Stimulated activated CD8-positive, alpha-beta memory T cell treated with anti-CD3 and anti-CD28 coated beads, Interleukin-15, amount 100 ng/mL, for 4 hours (primary cell): ENCODE measurements at places on chromosomes 11 and 22.

DNA sequence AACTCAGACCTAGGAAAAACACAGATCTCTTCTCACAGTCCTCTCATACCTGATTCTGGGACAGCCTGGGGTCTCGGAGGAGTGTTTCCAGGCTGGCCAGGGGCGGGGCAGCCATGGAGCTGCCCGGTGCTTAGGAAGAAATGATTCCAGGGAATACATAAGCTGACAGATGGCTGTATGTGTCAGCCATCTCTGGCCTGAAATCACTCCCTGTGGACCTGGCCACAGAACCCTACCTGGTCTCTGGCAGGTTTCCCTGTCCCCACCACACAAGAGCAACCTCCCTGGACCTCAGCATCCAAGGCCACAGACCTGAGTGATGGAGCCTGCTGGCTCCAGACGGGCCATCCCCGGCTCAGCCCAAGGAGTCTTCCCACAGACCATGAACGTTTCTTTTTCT, 10.0 kb downstream of the GGA1 start:
- DNase-seq, result no peak

DNA sequence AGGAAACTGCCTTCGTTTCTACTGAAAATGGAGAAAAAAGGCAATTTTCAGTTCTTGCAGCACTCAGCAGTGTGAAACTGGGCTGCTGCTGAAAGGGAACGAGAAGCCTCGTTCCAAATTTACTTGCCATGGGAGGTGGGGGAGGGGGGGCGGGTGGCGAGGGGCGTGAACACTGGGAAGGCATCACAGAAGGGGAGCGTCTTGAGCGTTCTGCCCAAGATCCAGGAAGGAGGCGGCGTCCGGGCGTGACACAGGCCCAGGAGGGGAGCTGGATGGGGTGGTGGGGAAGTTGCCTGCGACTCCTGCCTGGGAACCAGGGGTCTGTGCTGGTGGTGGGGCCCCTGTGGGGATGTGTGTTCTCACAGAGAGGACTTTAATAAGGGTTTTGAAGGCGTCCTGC, 213.5 kb downstream of the CTTN start:
- DNase-seq, result no peak

GRCh38 chr11:76793391-76794291, 10.5 kb downstream of the TSKU start:
- no peak for DNase-seq

DNA sequence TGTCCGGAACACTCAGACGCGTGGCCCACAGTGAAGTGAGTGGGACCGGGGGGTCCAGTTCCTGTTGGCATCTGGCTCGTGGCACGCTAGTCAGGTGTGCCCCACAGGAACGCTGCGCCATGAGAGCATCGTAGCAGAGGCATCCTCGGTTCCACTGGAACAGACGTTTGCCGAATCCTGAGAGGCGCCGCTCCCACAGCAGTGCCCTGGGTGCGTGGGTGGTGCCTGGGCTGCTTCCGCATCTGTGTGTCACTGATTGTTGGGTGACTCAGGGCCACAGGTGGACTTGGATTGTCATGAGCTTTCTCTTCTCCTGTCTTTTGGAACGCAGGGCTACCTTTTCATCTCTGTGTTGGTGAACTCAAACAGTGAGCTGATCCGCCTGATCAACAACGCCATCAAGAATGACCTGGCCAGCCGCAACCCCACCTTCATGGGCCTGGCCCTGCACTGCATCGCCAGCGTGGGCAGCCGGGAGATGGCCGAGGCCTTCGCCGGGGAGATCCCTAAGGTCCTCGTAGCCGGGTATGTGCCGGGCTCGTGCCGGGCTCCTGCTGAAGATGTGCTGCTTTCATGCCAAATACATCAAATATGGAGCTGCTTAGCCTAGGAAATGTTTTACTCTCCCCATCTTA, 46.2 kb downstream of the AP2A2 start:
- no peak for DNase-seq

DNA sequence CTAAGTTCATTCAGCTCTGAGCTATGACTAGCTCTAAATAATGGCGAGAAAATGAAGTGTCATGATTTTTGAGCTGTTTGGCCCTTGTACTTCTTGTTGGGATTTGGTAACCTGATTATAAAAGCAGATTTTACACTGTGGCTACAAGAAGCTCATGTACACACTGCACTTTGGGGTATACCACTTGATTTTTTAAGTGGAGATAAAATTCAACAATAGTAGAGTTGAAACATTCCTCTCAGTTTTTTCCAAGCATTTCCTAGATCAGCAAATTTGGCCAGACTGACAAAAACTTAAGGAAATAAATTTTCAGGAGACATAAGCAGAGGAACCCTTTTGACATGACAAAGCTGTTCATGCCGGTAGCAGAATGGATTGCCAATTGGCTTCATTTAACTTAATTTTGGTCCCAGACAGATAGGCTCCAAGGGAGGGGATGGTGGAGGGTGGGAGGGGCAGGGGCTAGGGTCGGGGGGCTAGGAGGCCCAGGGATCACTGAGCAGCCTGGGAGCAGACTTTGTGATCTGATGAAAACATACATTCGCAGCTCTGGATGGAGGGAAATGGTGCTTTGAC, 575.9 kb downstream of the METTL15 start:
- DNase-seq, result no peak

DNA sequence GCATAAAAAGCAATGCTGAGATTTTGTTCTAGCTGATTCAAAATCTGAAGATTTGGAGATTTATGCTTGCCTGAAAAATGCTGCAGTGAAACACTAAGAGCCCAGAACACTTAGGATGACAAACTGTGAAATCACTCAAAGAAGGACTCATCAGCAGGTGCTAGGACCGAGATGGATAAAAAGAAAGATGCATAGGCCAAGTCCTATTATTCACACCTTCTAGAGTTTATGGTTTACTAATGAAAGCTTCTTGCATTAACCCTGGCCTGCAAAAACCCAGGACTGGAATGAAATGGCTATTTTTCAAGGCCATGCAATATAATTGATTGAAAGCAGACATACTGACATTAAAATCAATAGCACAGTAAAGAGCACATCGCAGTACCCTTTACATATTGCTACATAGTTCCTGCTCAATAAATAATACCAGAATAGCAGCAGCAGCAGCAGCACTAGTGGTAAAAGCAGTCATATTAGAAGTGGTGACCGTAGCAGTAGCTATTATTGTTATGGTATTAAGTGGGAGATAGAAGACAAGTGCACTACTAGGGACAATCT, 161.7 kb downstream of the RAB38 start:
- DNase-seq, result no peak

- DNase-seq, result no peak
Observed at GRCh38 chr22:41883400-41883799, 31.5 kb downstream of the SHISA8 start.

- DNase-seq, result no peak
Observed at GRCh38 chr11:110857892-110858546, 145.8 kb upstream of the ARHGAP20 start.

GRCh38 chr22:37907036-37907954, 1.2 kb downstream of the MICALL1 start:
- no peak for DNase-seq

- DNase-seq, result no peak
Observed at GRCh38 chr11:134071766-134072402, 3.0 kb downstream of the JAM3 start.

DNA sequence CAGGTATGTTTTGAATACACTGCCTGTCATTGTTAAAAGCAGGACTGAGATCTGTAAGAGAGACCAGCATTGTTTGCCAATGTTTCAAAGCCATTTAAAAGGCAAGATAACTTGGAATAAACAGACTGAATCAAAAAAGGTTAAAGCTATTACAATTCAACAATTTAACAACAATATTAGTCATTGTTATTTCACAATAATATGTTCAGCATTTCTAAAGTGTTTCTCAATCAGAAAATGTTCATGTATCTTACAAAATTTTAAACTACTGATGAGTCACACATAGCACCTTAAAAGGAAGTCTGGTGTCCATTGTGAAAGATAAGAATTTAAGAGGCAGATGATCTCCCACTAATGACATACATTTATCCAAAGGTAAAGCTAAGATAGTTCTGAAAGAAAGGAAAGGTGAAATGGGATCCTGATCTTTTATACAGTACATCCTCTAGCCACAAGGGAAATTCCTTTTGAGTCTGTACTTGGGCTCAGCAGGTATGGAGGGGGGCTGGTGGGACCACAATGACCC, 79.7 kb downstream of the MAML2 start:
- DNase-seq, result no peak

- no peak for DNase-seq
Observed at GRCh38 chr11:8039530-8040260, 41.3 kb upstream of the TUB start.

DNA sequence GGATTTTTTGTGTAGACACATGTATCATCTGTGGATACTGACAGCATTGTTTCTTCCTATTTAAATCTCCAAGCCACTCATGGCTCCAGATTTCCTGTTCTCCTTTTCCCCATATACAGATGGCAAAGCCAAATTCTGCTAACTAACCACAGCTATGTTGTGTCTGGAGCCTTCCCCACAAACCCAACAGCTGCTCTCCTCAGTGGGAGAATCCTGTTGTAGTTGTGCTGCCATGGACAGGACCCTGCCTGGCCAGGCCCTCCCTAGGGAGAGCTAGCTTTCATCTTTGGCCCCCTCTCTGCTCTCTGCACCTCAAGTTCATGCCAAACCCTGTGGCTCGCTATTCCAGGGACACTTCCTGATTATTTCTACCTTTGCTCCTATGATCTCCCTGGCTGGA, 106.4 kb upstream of the CCDC90B start:
- DNase-seq, result no peak

DNA sequence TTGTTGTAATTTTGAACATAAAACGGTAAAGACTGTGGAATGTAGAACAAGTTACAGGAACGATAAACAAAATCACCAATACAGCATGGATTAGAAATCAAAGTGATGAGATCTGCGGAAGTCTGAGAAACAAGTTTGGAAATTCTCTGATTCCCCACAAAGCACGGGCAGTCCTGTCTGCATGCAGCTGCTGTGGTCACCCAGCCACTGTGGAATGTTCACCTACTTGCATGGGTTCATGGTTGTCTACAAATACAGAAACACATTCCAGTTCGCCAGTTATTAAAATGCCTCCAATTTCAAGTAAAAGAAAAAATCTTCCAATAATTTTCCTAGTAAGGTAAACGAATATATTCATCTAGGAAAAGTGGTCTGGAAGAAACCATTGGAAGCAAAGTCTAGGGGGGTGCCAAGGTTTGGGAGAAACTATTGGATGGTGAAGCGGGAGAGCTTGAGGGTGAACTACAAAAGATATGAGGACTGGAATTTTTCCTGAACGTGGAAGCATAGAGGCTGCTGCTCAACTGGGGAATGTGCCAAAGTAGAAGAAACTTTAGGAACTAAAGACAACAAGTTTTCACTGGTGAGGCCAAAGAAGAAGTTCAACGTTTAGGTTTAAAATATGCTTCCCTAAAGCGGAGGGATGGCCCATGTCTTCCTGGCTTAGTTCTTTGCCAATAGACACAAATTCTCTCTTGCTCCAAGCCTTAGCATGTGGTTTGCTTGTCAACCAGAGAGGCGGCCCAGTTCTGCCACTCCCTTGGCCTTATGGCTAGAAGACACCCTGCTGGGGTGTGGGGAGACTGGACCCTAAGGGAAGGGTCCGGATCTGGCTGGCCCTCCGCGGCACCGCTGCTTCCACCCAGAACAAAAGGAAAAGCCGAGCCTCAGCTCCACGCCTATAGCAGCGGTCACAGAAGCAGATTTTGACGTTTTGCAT, 70.2 kb downstream of the CTTN start:
- no peak for DNase-seq

GRCh38 chr11:35852056-35852455, 91.8 kb upstream of the LDLRAD3 start:
- DNase-seq, result no peak

DNA sequence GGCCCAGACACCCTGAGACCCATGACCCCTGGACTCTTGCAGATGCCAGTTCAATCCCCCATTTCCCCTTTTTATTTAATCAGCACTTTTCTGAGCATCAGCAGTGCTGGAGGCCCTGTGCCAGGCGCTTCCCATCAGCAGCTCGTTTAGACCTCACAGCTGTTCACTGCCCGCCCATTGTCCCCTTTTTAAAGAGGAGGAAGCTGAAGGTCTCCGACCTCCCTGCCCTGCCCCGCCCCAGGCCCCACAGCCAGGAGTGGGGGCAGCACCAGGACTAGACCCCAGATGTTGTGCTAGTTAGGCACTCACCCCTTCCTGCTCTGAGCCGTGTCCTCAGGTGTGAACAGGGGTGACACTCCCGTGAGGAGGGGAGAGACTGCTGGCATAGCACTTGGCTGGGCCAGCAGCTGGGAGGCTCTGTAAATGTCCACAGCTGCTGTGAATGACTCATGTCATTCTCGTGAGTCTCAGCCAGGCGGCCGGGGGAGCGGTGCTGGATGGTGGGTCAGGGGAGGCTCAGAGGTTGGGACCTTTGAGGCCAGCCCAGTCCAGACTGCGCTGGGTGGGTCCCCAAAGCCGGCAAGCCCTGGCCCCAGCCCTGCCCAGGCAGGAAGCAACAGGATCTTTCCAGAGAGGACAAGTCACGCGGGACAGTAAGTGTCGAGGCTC, 19.9 kb downstream of the EMID1 start:
- no peak for DNase-seq

- no peak for DNase-seq
Observed at GRCh38 chr11:132332521-132332920, 962.1 kb downstream of the NTM start.

- DNase-seq, result no peak
Observed at GRCh38 chr22:26632422-26633155, 10.8 kb downstream of the CRYBA4 start.

DNA sequence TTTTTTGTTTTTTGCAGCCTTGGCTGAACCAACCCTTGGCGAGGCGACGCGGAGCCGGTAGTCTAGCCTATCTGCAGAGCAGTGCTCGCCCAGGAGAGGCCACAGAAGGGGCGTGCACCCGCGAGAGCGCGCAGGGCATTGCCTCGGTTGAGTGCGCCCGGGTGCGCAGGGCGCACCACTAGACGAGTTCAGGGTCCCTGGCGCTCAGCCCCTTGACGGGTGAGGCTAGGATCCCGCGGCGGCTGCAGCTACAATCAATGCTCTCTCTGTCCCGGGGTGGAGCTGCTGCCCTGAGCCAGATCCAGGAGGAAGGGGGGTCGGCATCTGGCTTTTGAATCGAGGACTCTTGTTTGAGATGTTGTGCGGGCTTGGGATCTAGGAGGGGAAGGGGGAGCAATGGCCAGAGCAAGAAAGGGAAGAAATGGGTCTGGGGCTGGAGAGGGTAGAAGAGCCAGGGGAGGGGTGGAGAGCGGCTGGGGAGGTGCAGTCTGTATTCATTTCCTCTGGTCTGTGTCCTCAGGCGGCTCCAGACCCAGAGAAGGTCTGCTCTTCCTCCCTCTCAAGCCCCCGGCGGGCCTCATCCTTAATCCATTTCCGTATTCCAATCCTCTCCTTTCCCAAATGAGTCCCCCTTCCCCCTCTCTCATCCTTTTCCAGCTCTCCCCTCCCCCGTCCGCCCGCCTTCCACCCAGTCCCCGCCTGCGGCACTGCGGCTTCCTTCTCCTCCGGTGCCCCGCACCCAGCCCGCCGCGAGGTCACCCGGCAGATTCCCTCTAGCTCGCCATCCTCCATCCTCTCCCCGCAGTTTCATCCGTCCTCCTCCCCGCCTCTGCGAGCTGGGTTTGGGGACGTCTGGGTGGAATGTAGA, 797 bp downstream of the THY1 start:
- DNase-seq, result no peak
